ENCODE measurements at places on chromosomes 3 and 15. TPM values are rescaled to one million over a fixed set of nuclear protein-coding genes. Genes with fewer than 3 reads are reported as not detected.

TMEM158 gene
- total RNA-seq = 16.5 TPM

SPTBN5 gene
- total RNA-seq = 15.0 TPM

GOLGA8R gene
- 1.5 TPM for total RNA-seq

FAM107A gene
- total RNA-seq = 74.4 TPM

TNNC1 gene
- not detected for total RNA-seq

CPN2 gene
- total RNA-seq = not detected

RASGRP1 gene
- total RNA-seq = 0.10 TPM

CPEB1 gene
- not detected for total RNA-seq

HRH1 gene
- 23.5 TPM for total RNA-seq

AGBL1 gene
- not detected for total RNA-seq

OCA2 gene
- not detected for total RNA-seq

P2RY1 gene
- 1.3 TPM for total RNA-seq

FILIP1L gene
- 70.8 TPM for total RNA-seq

DNA sequence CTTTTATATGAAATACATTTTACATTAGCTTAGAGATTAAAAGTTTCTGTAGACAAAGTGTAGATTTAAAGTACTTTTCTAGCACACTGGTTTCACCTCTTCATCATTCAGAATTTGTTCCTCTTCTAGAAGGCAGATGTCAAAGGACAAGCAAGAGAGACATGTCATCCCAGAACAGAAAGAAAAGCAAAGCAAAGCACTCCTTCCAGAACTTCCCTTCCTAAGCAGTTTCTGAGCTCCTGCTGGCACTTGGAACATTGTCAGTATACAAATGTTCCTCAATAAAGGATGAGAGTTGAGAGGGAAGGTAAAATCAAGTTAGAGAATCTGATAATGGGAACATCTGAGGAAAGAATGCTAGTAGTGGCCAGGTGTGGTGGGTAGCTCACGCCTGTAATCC is 26.2 kb downstream of the TMOD3 start:
- DNase-seq = no peak

DNA sequence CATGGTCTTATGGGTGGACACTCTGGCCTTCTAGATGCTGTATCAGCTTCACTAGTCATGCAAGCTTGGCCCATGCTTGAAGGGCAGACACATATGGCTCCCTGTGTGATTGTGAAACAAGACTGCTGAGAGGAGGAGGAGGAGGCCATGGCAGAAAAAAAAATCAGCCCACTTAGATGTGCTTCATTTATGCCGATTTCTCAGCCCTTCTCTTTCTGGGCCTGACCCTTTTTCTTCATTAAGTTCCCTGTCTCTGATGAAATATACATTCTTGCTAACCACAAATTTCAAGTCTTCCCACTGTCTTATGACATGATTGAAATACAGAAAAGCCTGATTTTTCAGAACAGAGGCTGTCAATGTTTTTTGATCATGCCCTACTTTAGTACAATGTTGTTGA is 213.0 kb upstream of the FEZF2 start:
- no peak for DNase-seq

GRCh38 chr3:184126006-184126405 is 9.2 kb upstream of the EIF2B5 start:
- DNase-seq = no peak

GRCh38 chr3:194070634-194071409 is 65.1 kb upstream of the HES1 start:
- no peak for DNase-seq

DNA sequence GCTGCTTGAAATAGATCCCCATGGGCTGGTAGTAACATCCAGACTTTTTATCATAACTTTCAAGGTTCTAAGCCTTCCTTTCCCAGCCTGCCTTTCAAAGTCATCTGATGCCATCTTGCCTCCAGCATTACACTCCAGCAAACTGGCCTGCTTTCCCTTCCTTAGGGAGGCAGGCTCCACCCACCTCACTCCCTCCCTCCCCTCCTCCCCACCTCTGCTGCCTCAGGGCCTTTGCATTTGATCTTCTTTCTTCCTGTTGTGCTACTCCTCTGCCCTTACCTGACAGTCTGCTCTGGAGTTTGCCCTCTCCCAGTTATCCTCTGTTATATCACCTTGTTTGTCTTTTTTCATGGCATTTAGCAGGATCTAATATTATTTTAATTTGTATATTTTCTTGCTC is 319.5 kb downstream of the KCNH8 start:
- no peak for DNase-seq

GRCh38 chr3:142976621-142977398 is 13.3 kb upstream of the PAQR9 start:
- peak; percentile 64 for DNase-seq

- DNase-seq = no peak
Observed at GRCh38 chr3:133548090-133548489, 25.4 kb upstream of the CDV3 start.

DNA sequence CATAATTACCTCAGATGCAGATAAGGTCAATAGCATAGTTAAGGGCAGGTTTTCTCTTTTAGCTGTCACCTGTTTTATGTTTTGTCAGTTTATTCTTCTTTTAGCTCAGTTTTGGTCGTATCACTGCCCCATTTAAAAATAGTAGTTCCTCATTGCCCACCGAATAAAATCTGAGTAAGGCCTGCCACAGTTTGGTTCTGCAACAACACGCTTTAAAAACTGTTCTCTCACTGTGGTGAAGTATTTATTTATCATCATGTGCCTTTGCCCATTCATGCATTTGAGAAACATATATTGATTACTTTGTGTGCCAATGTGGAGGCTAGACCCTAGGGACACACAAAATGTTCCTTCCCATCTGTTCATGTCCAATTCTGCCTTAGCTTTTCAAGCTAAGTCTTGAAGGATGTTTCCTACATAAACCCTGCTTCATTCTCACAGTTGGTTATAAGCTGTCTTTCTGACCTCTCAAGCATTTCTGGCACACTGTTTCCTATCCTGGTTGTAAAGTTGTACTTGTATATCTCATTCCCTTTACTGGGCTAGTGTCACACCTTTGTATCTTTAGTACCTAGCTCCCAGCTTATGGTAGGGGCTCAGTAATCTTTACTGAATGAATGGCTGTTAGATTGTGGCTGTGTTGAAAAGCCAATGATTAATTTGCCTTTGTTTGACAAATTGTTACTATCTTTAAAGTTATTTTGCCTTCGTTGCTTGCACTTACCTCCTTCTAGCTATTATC is 23.9 kb downstream of the AKAP13 start:
- no peak for DNase-seq

DNA sequence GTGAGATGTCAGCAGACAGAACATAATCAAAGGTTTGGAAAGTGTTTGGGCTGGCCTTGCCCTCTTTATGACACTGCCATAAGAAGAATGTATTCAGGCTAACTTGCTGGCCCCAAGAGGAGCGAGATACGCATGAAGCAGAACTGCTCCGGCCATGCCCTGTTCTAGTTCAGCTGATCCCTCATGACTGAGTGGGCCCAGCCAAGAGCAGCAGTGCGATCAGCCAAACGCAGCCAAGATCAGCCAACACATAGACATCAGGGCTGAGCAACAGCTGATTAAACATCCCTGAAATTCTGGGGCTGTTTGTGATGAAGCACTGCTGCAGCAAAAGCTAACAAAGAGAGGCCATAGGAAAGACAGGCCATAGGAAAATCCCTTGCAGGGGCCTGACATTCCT is 24.1 kb downstream of the POMGNT2 start:
- no peak for DNase-seq

GRCh38 chr3:23712656-23713559 is 92.8 kb upstream of the UBE2E1 start:
- peak; percentile 42 for DNase-seq

DNA sequence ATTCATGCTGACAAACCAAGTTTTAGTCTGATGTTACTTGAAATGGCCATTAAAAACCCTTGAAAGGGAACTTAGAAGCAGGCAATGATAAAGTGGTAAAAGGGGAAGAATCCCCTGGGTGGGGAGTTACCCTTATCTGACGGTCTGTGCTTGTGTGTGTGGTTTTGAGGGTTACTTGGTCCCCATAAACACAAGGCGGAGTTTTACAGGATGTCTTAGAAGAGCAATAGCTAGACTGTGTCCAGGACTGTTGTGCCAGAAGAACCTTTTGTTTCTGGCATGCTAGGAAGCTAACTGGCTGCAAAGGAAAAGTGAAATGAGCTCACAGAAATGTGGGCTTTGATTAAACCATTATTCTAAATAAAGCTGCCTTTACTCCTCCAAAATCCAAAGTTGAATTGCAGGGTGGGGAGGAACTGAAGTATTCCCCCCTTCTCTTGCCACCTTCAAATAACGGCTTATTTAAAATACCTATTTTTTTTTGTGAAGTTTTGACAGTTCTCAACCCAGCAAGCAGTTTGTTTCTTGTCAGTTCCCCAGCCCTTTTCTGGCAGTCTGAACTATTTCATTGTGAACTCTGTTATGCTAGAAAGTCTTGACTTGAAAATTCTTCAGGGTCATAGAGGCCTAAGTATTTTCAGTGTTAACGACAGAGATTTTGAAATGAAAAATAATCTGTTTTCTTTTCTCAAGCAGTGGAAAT is 443.5 kb downstream of the OTOL1 start:
- no peak for DNase-seq

- no peak for DNase-seq
Observed at GRCh38 chr3:138498991-138499390, 64.6 kb downstream of the ESYT3 start.

- DNase-seq = no peak
Observed at GRCh38 chr3:155282385-155283091, 10.9 kb downstream of the STRIT1 start.

- DNase-seq = no peak
Observed at GRCh38 chr15:60512937-60513336, 34.0 kb upstream of the ICE2 start.

- no peak for DNase-seq
Observed at GRCh38 chr3:109118584-109118983, 650 bp upstream of the MORC1 start.

GRCh38 chr3:23404246-23404645 is 201.1 kb downstream of the UBE2E2 start:
- peak; percentile 33 for DNase-seq

GRCh38 chr3:170044795-170045244 is 7.0 kb downstream of the GPR160 start:
- no peak for DNase-seq

DNA sequence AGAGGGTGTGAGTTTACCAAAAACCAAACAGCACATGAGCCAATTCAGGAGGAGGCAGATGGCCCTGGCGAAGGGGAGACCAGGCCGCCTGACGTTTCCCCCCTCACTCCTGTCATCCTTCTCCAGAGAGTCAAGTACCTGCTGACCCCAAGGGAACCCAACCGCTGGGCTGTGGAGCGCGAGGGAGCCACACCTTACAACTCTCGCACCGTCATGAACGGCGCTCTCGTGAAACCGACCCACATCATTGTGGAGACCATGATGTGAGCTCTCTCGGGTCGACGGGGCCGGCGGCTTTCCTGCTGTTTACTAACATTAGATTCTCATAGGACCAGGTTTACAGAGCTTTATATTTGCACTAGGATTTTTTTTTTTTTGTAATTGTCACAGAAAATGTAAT is 55.4 kb downstream of the GRIP2 start:
- DNase-seq = no peak

GRCh38 chr3:135623558-135623957 is 342.0 kb upstream of the PPP2R3A start:
- no peak for DNase-seq

DNA sequence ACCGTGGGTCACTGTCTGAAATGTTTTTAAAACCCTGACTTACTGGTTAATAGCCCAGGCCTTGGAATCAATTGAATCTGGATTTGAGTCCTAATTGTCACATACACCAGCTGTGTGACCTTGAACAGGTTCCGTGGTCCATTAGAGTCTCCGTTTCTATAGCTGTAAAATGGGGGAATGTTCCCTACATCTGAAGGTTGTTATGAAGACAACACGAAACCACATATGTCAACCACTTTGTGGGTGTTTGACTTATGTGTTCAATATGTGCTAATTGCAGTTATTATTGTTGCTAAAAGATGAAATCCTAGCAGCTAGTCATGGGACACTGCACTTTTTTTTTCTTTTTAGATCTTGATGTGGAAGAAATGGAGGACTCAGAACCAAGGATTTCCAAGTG is 35.3 kb downstream of the ZBTB38 start:
- no peak for DNase-seq
